CD4-positive, alpha-beta T cell treated with Interleukin-4 for 1 hour (primary cell): ENCODE measurements at places on chromosomes 7 and 10.
A peak's percentile ranks its signal among the peaks of the same experiment; 100 is the strongest.

DNA sequence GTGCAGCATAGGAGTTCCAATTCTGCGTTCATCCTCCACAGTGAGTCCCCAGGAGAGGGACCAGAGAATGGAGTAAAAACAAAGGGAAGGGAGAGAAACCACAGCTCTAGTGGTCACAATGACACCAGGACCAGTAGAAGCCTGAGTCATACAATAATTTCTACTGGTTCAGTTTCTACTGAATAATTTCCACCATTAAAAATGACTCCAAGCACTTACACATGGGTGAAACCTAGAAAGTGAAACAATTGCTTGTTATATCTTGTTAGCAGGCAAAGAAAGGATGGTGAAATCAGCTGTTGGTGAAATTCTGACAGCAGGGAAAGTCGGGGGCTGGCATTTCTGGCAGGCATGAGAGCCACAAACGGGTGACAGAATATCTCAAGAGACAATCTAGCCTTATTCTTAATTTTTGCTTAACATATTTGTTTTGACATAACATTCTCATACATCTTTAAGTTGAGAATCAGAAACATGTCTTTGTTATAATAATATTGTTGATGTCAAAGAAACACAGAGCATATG is 1065.8 kb upstream of the C7orf33 start:
- DNase-seq = no peak

GRCh38 chr10:68107651-68108050 is 1.6 kb upstream of the MYPN start:
- no peak for DNase-seq

- no peak for DNase-seq
These were observed 37.1 kb downstream of the COL26A1 start for GRCh38 chr7:101399759-101400158.

DNA sequence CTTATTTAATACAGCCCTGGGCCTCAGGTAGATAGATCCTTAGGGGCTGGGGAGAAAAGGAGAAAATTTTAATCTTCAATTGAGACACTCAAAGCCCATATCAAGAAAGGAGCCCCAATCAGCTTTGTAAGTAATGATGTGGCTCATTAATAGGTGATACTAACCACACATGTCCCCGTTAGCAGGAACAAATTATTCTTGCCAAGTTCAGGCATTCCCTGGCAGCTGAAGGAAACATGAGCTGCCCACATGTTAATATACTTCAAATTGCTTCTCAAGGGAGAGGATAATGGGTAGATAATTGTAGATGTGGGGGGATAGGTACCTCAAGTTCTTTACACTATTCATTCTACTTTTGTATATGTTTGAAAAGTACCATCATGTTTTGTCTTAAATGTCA is 14.5 kb downstream of the IFIT5 start:
- DNase-seq = no peak

- DNase-seq = no peak
These were observed 145.7 kb upstream of the RHEB start for GRCh38 chr7:151665368-151665767.

- DNase-seq = no peak
These were observed 108.4 kb upstream of the ZWINT start for GRCh38 chr10:56469482-56469881.

DNA sequence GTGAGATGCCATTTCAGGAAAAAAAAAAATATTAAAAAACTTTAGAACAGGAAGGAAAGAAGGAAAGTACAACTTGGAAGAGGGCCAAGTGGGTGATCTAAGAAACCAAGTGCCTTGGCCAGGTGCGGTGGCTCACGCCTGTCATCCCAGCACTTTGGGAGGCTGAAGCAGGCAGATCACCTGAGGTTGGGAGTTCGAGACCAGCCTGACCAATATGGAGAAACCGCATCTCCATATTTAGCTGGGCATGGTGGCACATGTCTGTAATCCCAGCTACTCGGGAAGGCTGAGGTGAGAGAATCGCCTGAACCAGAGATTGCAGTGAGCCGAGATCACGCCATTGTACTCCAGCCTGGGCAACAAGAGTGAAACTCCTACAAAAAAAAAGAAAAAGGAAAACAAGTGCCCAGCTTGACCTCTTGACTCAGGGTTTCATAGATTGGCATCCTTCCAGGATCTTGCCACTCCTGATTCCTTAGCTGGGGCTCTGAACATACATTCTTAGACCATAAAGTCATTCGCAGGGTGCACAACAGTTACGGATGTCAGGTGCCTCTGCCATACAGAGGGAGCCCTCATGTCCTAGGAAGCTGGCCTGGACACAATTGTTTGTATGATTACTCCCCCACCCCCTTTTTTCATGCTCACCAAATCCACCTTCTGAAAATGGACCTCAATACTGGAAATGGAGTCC is 2.1 kb upstream of the GUSB start:
- DNase-seq = no peak

DNA sequence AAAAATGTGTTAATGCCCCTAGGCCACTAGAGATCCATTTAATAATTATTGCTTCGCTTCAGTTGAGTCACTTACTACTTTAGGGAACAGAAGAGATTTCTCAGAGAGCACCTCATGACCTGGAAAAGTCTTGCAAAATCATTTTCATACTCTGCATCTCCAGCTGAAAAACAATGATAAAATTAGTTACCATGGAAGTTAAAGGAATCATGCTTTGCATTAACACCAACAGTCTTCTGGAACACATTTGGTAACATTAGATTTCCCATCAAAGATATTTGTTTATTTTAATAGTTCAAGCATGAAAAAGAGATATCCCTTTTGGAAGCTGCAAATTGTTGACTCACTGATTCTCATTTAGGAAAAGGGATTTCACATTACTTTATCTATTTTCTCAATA is 1.8 kb upstream of the STEAP2 start:
- DNase-seq = no peak

- DNase-seq = no peak
These were observed 12.4 kb upstream of the OPTN start for GRCh38 chr10:13087601-13087985.

DNA sequence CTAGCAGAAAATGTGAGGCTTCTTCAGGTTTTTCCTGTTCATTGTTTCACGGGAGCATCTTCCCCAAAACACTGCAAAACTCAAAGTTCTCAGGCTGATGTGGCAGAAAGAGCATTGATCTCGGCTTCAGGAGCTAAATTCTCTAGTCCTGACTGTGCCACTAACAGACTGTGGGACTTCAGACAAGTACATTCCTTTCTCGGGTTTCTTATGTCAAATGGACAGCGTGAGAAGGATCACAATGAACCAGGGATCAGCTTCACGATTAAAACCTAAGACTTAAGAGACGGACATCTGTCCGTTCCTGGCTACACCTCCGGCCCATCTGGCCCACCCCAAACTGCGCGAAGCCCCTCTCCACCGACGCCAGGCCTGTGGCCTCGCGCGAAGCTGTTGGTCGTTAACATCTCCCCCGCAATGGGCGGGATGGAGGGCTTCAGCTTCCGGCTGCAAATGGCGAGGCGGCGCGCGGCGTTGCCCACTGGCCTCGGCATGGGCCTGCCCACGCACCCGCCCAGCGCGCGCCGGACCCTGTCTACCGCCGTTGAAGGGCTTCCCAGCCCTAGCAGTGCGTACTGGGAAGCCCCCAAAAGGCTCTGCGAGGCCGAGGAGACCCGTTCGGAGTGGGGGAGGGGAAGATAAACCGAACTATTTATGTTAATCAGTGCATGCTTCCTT is 549 bp upstream of the DDX50 start:
- no peak for DNase-seq

- no peak for DNase-seq
These were observed 15.0 kb downstream of the C10orf53 start for GRCh38 chr10:49694466-49694865.

DNA sequence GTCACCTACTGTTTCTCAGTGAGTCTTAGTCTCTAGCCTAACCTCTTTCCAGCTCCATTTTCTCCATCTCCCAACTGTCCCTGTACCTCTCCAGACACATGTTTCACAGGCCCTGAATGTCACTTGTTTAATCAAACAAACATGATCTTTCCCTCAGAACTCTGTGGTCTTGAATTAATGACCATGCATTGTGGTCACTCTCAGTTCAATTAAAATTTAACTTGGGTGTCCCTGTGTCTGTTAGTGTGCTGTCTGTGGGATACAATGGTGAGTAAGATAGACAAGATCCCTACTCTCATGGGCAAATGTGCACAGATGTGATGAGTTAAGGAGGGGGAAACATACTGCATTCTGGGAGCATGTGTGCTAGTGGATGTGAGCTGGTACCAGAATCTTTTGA is 65.0 kb downstream of the RBM33 start:
- no peak for DNase-seq

DNA sequence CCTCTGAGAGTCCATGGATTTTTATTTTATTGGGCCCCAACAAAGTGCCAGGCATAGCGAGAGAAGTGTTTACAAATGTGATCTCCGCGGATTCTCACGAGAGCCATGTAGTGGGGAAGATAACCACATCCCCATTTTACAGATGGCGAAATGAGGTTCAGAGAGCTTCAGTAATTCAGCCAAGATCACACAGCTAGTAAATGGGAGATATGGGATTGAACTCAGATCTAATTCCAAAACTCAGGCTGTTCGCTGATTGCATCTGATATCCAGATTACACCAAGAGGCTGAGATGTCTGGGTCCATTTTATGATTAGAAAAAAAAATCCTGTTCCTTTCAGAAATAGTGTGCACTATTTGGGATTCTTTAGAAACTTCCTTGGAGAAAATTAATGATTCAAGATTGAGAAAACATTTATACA is 1.3 kb downstream of the FAS start:
- no peak for DNase-seq

- no peak for DNase-seq
These were observed 58.7 kb upstream of the PRPS1L1 start for GRCh38 chr7:18086165-18087025.

DNA sequence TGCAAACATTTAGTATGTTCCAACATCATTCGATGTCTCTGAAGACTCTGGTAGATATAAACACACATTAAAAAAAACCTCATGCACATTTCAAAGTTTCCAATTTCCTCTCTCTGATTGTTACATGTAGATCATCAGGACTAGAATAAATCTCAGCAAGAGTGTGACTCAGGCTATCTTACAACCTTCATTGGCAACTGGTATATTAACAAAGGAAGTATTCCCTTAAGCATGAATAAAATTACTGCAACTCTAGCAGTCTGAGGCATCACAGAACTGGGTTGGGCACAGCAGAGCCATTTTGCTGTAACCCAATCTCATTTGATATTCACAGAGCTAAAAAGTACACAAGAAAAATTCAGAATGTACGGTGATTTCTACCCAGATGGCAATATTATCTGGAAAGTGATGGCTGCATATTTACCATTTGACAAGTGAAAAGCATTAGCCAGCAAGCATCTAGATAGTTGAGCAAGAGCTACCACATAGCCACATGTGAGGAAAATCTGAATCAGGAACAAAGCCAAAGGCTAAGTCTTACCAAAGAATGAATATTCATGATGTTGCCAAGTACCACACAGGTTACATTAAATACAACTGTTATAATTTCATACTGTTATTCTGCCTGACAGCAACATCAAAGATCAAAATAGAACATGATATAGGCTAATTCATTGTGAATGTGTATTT is 232.2 kb downstream of the CRPPA start:
- DNase-seq = no peak

DNA sequence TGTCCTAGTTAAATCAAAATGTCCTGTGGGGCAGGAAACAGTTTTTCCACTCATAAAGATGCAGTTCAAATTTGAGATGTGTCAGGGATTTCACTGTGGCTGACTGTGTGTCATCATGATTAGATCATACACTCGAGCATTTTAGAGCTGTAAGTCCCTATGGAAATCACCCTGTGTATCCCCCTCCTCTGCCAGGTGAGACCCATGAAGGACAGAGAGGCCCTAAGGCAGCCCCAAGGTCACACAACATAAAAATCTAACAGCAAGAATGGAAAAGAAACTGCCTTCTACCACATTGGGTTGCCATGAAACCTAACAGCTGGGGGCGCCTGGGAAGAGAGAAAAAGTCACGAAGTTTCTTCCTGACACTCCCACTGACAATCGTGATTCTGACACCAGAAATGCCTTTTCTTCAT is 135.8 kb downstream of the KCNMA1 start:
- DNase-seq = no peak

- no peak for DNase-seq
These were observed 137.1 kb downstream of the SLC25A13 start for GRCh38 chr7:96184783-96185182.

GRCh38 chr7:25320791-25321190 is 92.5 kb upstream of the NPVF start:
- no peak for DNase-seq

GRCh38 chr10:53162856-53163255 is 390.3 kb upstream of the MBL2 start:
- no peak for DNase-seq

- DNase-seq = peak; percentile 13
These were observed 595.2 kb downstream of the AUTS2 start for GRCh38 chr7:70193514-70193913.

DNA sequence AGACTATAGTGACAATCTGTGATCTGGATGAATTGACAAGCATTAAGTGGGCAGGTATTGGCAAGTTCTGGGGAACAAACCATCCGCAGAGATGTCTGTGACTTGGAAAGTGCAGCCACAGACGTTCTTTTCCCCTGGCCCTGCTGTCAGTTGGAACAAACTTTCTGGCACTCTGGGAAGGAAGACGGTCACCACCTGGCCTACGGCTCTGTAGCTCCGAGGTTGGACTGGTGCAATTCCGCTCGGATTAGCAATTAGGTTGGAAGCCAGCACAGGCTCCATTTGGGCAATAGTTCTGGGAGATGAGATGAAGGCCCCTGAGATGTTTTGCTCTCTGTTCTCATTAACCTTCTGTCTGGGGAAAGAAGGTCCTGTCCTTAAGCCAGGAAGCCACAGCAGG is 437.5 kb downstream of the CALN1 start:
- no peak for DNase-seq
